Tibial nerve (tissue), 4 donors: ENCODE measurements at places on chromosomes 2 and 18.

DNA sequence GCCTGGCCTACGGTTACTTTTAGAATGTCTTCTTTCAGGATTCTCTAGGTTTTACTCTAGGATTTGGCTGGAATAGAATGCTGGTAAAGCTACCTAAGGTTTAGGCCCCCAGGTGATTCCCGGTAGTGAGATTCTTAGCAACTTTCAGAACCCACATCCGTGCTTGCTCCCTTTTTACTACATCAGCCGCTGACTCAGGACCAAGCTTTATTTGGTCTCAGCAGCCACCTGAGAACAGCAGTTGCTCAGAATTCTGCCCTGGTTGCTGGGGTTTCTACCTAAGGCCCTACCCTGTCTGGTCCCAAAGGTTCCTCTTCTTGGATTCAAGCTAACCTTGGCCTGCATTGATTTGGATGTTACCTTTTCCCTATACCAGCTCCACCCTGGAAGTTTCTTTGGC is 36.1 kb upstream of the NDUFV2 start:
- DNase-seq: no peak
- H3K27ac ChIP-seq: no peak overlapping the region
- H3K36me3 ChIP-seq: no peaks in the 10 kb centered on the region
- no peaks in the 10 kb centered on the region for H3K27me3 ChIP-seq
- H3K4me3 ChIP-seq: no peak overlapping the region
- H3K4me1 ChIP-seq: peaks cover 6% of the 10 kb centered on the region

GRCh38 chr18:12377556-12378197 is 650 bp upstream of the AFG3L2 start:
- no peaks in the 10 kb centered on the region for H3K4me1 ChIP-seq
- no peak for DNase-seq
- peak overlapping the region; percentile 63 for H3K4me3 ChIP-seq
- peak overlapping the region; percentile 94 for H3K27ac ChIP-seq
- no peaks in the 10 kb centered on the region for H3K36me3 ChIP-seq
- no peaks in the 10 kb centered on the region for H3K27me3 ChIP-seq

- H3K27me3 ChIP-seq: no peaks in the 10 kb centered on the region
- DNase-seq: no peak
- no peaks in the 10 kb centered on the region for H3K36me3 ChIP-seq
- peaks cover 40% of the 10 kb centered on the region for H3K4me1 ChIP-seq
- H3K4me3 ChIP-seq: no peak overlapping the region
These were observed 69.1 kb downstream of the IRS1 start for GRCh38 chr2:226730481-226730880.

- no peaks in the 10 kb centered on the region for H3K4me1 ChIP-seq
- no peak overlapping the region for H3K27ac ChIP-seq
- H3K27me3 ChIP-seq: no peaks in the 10 kb centered on the region
These were observed 41.4 kb downstream of the ATP6V1C2 start for GRCh38 chr2:10762651-10763460.

- no peak overlapping the region for H3K27ac ChIP-seq
- no peak for DNase-seq
- no peak overlapping the region for H3K4me3 ChIP-seq
- H3K27me3 ChIP-seq: no peaks in the 10 kb centered on the region
- no peaks in the 10 kb centered on the region for H3K4me1 ChIP-seq
- H3K36me3 ChIP-seq: no peaks in the 10 kb centered on the region
These were observed 6.8 kb upstream of the TLK1 start for GRCh38 chr2:171167352-171167997.

DNA sequence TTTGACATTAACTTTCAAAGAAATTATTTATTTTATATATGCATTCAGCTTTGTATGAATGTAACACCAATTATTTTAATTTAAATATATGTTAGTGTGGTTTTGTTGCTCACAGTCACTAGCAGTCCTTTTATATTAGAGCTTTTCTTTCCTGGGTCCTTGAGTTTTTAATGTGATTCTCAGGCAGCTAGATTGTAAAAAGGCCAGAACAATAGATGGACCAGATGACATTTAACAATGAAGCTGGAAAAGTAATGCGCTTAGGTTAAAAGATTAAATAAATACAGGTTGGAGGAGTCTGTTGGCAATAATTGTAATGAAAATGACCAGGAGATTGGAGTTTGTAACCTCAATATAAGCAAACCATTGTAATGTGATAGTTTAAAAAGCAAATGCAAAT is 171.1 kb downstream of the FTCDNL1 start:
- DNase-seq: no peak
- no peaks in the 10 kb centered on the region for H3K27me3 ChIP-seq
- no peak overlapping the region for H3K27ac ChIP-seq
- no peaks in the 10 kb centered on the region for H3K36me3 ChIP-seq
- H3K4me1 ChIP-seq: no peaks in the 10 kb centered on the region

- no peak overlapping the region for H3K27ac ChIP-seq
- H3K27me3 ChIP-seq: no peaks in the 10 kb centered on the region
- no peak overlapping the region for H3K4me3 ChIP-seq
- no peaks in the 10 kb centered on the region for H3K36me3 ChIP-seq
- DNase-seq: no peak
- H3K4me1 ChIP-seq: no peaks in the 10 kb centered on the region
These were observed 71.6 kb downstream of the CLIP4 start for GRCh38 chr2:29186817-29187216.

DNA sequence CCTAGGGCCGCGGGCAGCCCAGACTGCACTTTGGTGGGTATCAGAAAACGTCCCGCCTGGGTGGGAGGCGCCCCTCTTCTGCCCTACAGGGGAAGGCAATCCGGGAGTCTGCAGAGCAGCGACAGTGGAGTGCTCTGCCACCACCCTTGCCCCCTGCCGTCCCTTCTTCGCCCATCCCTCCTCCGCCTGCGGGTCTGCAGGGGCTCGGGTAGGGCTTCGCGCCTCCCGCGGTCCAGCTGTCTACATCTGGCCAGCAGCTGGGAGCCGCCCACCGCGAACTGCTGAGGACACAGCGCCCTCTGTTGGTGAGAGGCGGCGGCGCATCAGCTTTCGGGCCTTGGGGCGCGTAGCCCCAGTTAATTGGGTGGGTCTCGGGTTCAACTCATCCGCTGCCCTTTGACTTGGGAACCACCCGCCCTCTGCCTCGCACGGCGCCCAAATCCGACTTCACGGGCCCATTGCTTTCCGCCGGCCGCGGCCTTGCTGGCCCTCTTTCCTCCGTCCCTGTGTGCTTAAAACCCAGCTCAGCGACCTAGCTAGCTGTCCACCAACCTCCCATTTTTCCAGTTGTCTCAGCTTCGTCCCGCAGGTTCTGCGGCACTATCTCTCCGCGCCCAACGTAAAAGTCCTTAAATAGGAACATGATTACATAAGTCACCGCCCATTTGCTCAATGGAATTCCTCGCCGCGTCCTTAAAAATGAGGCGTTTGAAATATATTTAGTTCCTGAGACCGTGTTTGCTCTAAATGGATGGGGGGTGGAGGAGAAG is 17.6 kb downstream of the WNT10A start:
- peaks cover 97% of the 10 kb centered on the region for H3K27me3 ChIP-seq
- no peaks in the 10 kb centered on the region for H3K4me1 ChIP-seq
- no peak overlapping the region for H3K4me3 ChIP-seq
- H3K27ac ChIP-seq: no peak overlapping the region
